Omental fat pad (tissue), 4 donors: ENCODE measurements at places on chromosomes 3 and 15. TPM values are rescaled to one million over a fixed set of nuclear protein-coding genes. Genes with fewer than 3 reads are reported as not detected.

GRCh38 chr3:78707609-78708008 is 1060.2 kb downstream of the ROBO1 start:
- DNase-seq: no peak

Gene CAV3
- total RNA-seq: not detected

GRCh38 chr3:77392181-77392580 is 352.3 kb downstream of the ROBO2 start:
- DNase-seq: no peak

- no peak for DNase-seq
These were observed 194.7 kb downstream of the KLHL25 start for GRCh38 chr15:85600001-85600400.

Gene BCL2A1
- total RNA-seq: 14.0 TPM

- DNase-seq: no peak
These were observed 440.9 kb downstream of the RBMS3 start for GRCh38 chr3:29721789-29722188.

Gene TMEM115
- total RNA-seq: 53.5 TPM

GRCh38 chr3:119894195-119894594 is 112.3 kb downstream of the NR1I2 start:
- DNase-seq: no peak

DNA sequence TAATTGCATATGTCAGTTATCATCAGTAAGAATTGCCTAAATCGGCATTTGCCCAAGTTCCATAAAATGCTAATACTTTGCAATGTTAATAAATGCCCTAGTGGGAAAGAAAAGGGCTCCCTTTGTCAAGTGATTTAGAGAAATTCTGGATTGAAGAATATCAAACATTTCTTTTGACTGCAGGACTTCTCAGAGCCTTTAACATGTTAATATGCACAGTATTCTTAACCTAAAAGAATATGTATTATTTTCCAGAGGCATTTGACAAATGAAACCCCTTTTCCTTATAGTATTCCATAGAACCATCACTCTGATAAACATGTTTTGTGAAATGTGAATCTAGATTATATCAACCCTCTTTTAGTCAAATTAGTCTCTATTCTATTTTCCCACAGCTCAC is 452.2 kb upstream of the WNT5A start:
- DNase-seq: no peak

Gene AHSG
- not detected for total RNA-seq

Gene CD96
- total RNA-seq: 4.3 TPM

Gene TMEM108
- 0.96 TPM for total RNA-seq

DNA sequence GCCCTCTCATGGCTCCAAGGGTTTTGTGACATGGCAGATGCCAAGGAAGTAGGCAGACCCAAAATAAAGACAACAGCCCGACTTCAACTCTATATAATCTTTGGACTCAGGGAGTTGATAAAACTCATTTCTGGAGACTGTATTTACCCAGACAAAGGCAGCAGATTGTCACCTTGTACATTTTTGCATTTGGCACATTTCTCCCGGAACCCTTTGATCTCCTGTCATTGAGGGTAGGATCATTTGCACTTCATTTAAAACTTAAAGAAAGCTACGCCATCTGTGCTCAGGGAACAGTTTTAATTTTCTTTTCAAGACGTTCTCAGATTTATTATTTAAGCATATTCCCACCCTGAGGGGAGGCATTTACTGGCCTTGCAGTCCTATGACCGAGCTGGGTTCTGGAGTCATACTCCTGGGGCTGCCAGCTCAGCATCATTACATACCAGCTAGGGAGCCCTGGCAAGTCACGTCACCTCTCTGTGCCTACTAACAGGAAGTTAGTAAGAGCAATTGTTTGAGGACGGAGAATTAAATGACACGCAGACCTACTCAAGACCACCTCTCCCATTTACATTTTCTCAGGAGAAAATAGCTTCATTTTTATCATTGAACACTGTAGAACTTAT is 5.9 kb downstream of the CDCP1 start:
- DNase-seq: no peak

DNA sequence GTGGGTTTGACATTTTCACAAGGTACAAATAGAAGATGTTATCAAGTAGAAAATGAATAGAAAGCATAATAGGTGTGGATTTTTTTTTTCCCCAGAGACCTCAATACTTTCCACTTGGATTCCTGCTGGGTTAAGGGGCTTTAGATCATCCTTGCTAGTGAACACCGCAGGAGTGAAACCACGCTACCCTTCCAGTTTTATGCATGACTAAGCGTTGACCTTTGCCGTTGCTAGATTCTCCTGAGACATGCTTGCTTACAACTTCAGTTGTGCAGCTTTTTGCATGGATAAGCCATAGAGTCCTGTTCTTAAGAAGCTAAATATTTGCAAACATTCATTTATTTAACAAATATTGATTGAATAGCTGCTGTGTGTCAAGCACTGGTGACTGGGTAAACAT is 299.7 kb upstream of the LMCD1 start:
- DNase-seq: no peak

GRCh38 chr15:51796847-51797401 is 32.5 kb upstream of the TMOD3 start:
- DNase-seq: no peak

Gene RFT1
- total RNA-seq: 9.5 TPM

GRCh38 chr3:45676325-45677032 is 12.7 kb upstream of the SACM1L start:
- no peak for DNase-seq

- peak; percentile 69 for DNase-seq
These were observed 145.5 kb upstream of the UMPS start for GRCh38 chr3:124584552-124585391.

DNA sequence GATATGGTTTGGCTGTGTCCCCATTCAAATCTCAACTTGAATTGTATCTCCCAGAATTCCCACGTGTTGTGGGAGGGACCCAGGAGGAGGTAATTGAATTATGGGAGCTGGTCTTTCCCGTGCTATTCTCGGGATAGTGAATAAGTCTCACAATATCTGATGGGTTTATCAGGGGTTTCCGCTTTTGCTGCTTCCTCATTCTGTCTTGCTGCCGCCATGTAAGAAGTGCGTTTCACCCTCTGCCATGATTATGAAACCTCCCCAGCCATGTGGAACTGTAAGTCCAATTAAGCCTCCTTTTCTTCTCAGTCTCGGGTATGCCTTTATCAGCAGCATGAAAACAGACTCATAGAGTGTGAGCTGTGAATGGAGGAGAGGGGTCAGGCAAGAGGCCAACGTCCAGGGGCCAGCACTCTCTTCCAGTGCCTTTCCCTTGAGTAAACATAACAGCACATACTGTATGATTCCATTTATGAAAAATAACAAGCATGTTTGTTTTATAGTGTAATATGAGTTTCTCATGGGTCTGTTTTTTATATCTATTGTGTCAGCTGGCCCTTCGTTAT is 16.3 kb upstream of the LCTL start:
- no peak for DNase-seq

DNA sequence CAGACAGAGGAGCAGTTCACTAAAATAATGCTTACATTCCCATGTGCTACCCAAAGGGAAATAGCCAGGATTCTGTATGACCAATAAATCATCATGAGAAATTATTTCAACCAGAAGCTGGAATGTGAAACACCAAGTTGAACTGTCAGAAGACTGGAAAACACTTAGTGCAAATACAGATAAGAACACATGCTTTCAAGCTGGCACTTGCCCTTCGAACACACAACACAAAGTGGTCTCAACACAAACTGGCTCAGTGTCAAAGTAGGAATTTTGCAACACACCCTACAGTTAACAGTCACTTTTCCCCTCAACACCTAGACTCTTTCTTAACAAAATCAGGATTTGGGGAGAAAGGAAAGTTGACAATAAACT is 1.3 kb downstream of the FSD2 start:
- DNase-seq: no peak

GRCh38 chr3:66350601-66351000 is 129.8 kb downstream of the SLC25A26 start:
- no peak for DNase-seq

Gene ARHGAP31
- 61.2 TPM for total RNA-seq

- no peak for DNase-seq
These were observed 29.7 kb upstream of the SLMAP start for GRCh38 chr3:57726397-57726796.

DNA sequence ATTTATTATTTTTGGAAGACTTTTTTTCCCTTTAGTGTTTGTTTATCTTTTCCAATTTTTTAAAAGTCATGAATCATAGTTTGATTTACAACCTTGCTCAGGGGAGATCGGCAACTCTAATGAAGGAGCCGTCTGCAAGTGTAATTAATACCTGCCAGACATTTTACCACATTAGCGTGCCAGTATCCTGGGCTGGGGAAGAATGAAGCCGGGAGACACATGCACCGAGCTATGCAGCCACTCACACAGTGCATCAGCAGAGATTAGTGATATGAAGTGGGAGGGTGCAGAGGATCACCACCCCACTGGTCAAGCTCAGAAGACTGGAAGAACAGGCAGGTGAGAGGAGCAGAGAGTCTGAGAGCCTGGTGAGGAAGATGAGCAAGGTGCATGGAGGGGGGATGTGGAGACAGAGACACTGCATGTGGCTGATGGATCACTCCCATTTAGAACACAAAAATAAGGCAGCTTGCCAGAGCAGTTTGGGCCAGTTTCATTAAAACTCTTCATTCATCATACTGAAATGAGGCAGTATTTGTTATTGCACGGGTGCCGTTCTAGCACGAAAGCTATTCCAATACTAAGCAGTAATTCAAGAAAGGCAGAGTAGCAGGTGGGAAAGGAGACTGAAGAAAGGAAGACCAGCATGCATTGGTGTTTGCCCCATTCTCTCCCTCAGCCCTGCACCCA is 821.6 kb downstream of the TUSC7 start:
- DNase-seq: no peak

DNA sequence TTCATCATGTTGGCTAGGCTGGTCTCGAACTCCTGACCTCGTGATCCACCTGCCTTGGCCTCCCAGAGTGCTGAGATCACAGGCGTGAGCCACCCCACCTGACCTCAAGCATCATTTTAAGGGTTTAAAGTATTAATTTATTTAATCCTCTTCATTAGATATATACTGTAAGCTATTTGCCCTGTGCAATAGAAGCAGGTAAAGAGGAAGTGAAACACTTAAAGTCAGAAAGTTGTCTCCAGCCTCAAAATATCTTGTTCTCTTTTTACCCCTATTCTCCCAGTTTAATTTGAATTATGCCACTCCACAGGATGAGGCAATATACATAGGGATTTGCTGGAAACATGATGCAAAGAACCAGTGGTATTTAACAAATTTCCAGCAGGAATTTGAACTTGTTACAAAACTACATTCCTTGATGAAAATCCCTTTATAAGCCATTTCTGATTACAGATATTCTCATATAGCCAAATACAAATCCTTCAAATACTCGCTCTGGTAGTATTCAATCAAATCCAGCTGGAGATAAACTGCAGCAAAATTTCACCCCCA is 2.0 kb downstream of the NDUFB5 start:
- DNase-seq: no peak

Gene LRTM1
- total RNA-seq: not detected

- DNase-seq: no peak
These were observed 438.8 kb upstream of the THRB start for GRCh38 chr3:24933401-24933800.

- no peak for DNase-seq
These were observed 1.8 kb downstream of the IGDCC4 start for GRCh38 chr15:65420975-65421359.

Gene SLITRK3
- total RNA-seq: not detected
